Activated T-cell treated with anti-CD3 and anti-CD28 coated beads, Interleukin-2, amount 50 U/mL, for 72 hours (primary cell): ENCODE measurements at places on chromosomes 11 and 22. TPM values are rescaled to one million over a fixed set of nuclear protein-coding genes. Genes with fewer than 3 reads are reported as not detected.
A peak's percentile ranks its signal among the peaks of the same experiment; 100 is the strongest.

The CAT gene
- total RNA-seq, result 36.0 TPM

The ZNF215 gene
- total RNA-seq, result 0.23 TPM

The CD81 gene
- total RNA-seq, result 122 TPM

The SCGB1D2 gene
- total RNA-seq, result not detected

The ST14 gene
- not detected for total RNA-seq

The GLB1L3 gene
- total RNA-seq, result 13.6 TPM

The TRIM29 gene
- not detected for total RNA-seq

The LUZP2 gene
- total RNA-seq, result not detected

DNA sequence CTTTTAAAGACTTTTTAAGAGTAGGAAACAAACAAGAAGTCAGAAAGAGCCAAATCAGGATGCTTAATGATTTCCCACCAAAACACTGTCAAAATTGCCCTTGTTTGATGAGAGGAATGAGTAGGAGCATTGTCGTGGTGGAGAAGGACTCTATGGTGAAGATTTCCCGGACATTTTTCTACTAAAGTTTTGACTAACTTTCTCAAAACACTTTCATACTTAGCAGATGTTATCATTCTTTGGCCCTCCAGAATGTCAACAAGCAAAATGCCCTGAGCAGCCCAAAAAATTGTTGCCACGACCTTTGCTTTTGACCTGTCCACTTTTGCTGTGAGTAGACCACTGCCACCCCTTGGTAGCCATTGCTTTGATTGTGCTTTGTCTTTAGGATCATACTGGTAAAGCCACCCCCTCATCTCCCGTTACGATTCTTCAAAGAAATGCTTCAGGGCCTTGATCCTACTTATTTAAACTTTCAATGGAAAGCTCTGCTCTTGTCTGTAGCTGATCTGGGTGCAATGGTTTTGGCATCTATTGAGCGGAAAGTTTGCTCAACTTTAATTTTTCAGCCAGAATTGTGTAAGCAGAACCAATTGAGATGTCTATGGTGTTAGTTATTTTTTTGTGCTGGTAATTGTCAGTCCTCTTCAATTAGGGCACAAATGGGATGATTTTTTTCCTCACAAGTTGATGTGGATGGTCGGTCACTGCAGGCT lies 67.2 kb downstream of the ADM start:
- no peak for DNase-seq

GRCh38 chr11:42770444-42771065 lies 541.2 kb upstream of the API5 start:
- DNase-seq, result no peak

DNA sequence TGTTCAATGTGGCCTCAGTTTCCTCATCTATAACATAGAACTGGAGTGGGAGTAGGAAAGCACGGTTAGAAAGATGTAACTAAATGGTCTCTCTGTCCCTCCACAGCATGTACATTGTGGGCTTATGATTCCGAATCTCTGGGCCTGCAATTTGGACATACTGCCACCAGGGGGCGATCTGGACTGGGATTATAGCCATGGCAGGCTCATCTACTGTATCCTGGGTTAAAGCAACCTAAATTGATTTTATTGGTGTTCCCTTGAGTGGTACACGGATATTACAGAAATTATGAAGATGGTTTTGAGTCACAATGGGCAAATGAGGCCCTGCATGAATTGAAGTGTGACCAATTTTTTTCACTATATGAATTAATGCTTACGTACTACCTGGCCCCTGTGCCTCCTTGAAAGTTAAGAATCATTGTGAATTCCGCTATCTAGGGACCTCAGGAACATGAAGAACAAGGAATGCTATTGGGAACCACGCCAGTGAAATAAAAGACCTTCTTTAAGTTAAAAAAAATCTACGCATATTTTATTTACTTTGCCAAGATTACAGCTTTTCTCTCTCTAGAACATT lies 32.9 kb downstream of the TST start:
- peak; percentile 58 for DNase-seq

DNA sequence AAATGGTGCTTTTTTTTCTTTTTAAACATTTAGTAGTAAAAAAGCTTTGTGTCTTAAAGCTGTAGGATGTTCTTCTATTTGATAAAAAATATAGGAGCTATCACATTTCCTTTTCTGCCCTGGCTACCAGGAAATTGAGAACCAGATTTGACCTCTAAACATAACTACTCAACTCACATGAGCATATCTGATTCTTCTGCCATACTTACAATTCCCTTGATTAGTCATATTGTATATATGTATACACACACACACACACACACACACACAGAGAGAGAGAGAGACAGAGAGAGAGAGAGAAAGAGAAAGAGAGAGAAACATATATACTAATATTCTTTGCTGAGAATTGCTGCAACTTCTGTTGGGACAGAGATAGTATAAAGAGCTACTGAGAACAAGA lies 23.0 kb upstream of the GDPD4 start:
- no peak for DNase-seq

- no peak for DNase-seq
Measured at GRCh38 chr11:125570952-125571351, 1.7 kb downstream of the EI24 start.

DNA sequence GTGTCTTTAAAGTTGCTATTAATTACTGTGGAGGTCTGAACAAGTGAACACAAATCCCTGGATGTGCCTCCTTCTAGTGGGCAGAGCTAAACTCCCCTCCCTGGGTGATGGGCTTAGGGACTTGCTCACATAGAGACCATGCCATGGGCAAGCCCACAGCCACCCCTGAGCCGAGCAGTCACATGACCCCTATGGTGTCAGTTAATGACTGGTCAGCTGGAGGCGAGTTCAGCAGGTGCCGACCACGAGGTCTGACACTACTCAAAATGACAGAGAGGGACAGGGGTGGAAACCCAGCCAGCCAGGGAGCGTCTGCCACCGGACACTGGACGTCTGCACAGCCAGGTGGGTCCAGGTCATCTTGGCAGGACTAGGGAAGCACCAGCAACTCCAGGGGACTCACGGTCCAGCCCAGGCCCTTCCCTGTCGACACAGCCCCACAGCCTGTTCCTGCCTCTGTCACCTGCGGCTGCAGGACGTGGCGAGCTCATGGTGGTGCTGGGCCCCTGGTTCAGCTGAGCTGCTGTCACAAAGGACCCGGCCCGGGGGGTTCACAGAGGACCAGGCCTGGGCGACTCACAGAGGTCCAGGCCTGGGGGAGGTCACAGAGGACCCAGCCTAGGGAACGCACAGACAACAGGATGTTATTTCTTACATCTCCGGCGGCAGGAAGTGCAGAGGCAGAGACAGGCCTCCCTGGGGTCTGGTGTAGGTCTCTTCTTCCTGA lies 135.0 kb downstream of the BRD1 start:
- DNase-seq, result no peak

- no peak for DNase-seq
Measured at GRCh38 chr11:57620467-57620866, 23.0 kb downstream of the SERPING1 start.

- DNase-seq, result no peak
Measured at GRCh38 chr22:46595545-46595944, 24.6 kb upstream of the GRAMD4 start.

DNA sequence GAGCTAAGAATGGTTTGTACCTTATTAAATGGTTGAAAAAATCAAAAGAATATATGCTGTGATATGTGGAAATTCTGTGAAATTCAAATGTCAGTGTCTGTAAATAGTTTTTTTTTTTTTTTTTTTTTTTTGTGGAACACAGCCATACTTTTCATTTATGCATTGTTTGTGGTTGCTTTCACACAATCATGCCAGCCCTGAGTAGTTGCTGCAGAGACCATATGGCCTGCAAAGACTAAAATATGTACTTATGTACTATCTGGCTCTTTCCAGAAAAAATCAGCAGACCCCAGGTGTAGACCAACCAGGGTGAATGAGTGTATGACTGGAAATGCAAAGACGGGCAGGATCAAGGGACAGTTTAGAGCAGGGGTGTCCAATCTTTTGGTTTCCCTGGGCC lies 98.3 kb downstream of the PTPRJ start:
- DNase-seq, result no peak

DNA sequence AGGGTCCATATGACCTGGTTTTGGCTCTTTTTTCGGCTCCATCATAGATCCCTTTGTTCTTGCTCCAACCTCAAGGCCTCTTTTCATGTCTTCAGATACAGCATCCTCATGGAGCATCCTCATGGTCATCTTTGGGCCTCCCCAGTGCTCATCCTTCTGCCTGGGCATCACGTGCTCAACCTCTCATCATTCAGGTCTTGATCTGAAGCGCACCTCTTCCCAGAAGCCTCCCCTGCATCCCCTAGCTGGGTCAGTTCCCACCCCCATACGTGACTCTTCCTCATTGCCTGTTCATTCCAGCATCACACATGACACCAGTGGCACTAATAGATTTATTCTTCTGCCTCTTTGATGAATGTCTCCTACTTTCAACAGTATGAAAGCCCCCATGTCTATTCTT lies 192.2 kb downstream of the MIAT start:
- no peak for DNase-seq

DNA sequence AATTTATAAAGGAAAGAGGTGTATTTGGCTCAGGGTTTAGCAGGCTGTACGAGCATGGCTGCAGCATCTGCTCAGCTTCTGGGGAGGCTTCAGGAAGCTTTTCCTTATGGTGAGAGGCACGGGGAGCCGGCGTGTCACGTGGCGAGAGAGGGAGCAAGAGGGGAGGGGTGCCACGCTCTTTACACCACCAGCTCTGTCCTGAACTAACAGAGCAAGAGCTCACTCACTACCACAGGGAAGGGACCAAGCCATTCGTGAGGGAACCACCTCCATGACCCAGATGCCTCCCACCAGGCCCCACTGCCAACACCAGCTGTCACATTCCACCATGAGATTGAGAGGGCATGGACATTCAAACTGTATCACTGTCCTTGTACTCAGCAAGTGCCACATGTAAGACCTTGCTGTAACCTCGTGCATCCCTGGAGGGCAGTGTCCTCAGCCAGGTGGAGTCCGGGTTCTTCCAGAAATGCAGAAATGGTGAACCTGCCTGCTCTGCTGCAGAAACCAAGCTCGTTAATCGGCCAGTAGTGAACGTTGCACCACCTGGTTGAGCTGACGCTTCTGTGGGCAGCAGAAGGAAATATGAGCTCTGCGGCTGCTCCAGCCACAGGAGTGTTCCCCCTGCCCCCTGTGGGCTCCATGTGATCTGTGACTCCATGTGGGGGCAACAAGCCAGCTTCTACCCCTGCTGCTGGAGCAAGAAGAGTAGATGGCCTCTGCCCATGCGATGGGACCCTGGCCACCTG lies 368.6 kb downstream of the TBC1D22A start:
- DNase-seq, result no peak

- DNase-seq, result no peak
Measured at GRCh38 chr22:26287382-26288225, 118.3 kb downstream of the SEZ6L start.
